ENCODE measurements at places on chromosomes 5 and 9.

GRCh38 chr5:127072861-127073846, at the start of gene C5orf63:
Gene C5orf63, minus strand, starts transcription at chr5:127073502. Its CDS starts 14,507 bp downstream, at chr5:127058995.
- peak; percentile 80 for DNase-seq

GRCh38 chr5:607541-608428, 4.4 kb upstream of the CEP72 start:
- no peak for DNase-seq

DNA sequence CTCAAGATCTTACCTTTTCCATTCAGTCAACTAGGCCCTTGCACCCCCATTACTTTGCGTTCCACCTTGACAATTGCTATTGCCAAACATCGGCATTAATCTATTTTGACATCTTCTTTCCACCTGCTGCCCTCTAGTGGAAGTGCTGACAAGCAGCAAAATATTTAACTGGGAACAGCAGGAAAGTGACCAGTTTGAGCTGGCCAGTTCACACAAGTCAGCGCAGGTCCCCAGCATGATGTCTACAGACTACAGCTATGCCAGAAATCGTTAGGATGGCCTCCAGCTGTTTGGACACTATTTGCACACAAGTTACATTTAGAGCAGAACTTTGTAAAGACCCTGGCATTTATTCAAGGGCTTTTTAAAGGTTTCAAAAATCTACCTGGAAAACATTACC, 160.1 kb downstream of the GHR start:
- peak; percentile 12 for DNase-seq

- peak; percentile 32 for DNase-seq
These were observed 58.4 kb downstream of the PCSK1 start for GRCh38 chr5:96374653-96375052.

GRCh38 chr5:13540168-13540750, 404.2 kb downstream of the DNAH5 start:
- no peak for DNase-seq

GRCh38 chr9:71769175-71770161, 1.2 kb upstream of the CEMIP2 start:
- DNase-seq: peak; percentile 67

- DNase-seq: peak; percentile 34
These were observed at the start of gene HAVCR2 for GRCh38 chr5:157108976-157109375. Gene HAVCR2, minus strand, starts transcription at chr5:157109044. Its CDS starts 61 bp downstream, at chr5:157108983.

- no peak for DNase-seq
These were observed 444.7 kb downstream of the MED10 start for GRCh38 chr5:5933651-5934050.

- no peak for DNase-seq
These were observed 17.3 kb downstream of the TRUB2 start for GRCh38 chr9:128304971-128305288.

GRCh38 chr5:569868-570361, 42.2 kb upstream of the CEP72 start:
- no peak for DNase-seq

DNA sequence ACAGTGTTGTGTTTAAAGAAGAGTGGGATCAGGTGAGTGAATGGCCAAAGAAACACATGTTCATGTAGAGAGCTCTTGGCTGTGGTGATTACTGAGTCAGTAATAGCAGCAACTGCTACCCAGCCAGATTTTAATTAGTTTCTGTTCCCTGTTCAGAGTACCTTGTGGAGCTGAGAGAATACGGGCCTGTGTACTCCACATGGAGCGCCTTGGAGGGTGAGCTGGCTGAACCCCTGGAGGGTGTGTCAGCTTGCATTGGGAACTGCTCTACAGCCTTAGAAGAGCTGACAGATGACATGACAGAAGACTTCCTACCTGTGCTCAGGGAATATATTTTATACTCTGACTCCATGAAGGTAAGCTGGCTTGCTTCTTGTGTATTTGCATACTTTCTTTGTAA, 52.3 kb downstream of the SLC46A2 start:
- no peak for DNase-seq
